ENCODE measurements at places on chromosomes 1 and 21.

DNA sequence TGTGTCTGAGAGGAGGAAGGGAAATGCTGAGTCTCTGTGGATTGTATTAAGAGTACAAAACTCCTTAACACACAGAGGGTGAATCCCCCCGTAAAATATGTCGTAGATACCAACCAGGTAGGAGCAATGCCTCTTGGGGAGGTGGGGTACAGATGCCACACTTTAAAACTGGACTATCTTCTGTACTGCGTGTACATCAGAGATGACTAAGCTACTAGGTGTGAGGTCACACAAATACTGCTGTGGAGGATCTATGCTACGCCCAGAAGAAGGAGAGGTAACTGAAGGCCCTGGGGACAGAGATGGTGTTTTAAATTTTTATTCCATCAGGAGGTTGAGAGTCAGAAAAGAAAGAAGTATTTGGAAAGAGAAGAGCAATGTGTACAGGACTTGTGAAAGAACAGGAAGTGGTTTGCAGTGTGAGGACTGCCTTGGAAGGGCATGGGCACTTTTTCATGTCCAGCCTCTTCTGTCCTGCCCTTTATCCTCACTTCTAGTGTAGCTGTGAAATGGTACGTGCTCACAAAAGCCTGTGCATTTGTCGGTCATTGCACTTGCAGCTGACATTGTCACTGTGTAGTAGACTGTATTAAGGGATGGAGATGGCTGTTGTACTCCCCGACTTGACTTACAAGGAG lies 287.8 kb upstream of the CHRM3 start:
- no peak for DNase-seq

DNA sequence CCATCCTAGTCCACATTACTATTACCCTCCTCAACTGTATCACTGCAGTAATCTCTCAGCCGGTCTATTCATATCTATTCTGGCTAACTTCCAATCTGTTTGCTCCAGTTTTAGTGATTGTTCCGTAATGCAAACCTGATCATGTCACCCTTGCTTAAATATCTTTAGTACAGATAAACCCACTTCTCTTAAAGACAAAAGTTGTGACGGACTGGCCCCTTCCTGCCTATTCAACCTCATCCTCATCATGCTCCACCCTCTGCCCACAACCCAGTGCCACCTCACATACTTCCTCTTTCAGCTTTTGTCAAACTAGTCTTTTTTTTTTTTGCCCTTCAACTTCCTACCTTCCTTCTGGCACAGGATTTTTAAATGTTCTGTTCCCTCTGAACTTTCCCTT lies 2.8 kb upstream of the C1orf162 start:
- no peak for DNase-seq

DNA sequence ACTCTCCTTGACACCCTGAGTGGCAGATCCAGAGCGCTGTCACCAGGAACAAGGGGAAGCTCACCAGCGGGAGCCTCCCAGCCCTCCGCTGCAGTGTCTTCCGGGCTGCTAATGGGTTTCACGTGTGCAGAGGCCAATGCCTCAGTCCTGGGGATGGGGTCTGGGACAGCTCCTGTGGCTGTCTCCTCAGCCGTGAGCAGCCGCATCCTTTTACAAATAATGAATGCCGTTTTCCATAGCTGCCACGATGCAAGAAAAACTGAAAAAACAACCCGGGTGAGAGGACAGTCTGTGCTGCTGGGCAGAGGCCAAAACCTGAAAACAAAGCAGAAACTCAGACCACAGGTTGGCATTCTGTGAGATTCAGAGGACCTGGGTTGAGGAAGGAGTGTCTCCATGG lies 212.2 kb upstream of the RAB4A start:
- peak; percentile 34 for DNase-seq

- DNase-seq, result peak; percentile 17
These were observed 7.5 kb downstream of the SHISA4 start for GRCh38 chr1:201895913-201896807.

GRCh38 chr1:58850636-58851035 lies 66.8 kb upstream of the JUN start:
- DNase-seq, result no peak

- no peak for DNase-seq
These were observed 39.0 kb downstream of the MRPL37 start for GRCh38 chr1:54239035-54239383.

GRCh38 chr1:77900687-77901293 lies 12.4 kb downstream of the NEXN start:
- DNase-seq, result no peak

DNA sequence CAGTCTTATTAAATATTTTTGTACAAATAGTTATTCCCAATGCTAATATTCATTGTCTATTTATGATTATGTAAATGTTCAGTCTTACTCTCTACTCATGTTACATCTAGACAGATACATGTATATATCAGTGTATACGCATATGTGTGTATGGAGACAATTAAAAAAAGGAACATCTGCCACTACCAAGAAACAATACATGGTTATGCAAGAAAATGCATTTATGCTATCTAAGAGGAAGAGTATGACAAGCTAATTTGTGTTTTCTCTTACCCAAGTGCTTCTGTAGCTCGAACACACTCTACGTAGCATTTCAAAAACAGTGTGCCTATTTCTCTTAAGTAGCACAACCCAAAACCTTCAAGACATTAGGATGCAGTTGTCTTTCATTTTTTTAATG lies 6.1 kb upstream of the RLF start:
- DNase-seq, result no peak

- DNase-seq, result no peak
These were observed 86.6 kb downstream of the PTBP2 start for GRCh38 chr1:96808191-96808590.

- DNase-seq, result no peak
These were observed 151.6 kb downstream of the KCNJ6 start for GRCh38 chr21:37764691-37765090.

DNA sequence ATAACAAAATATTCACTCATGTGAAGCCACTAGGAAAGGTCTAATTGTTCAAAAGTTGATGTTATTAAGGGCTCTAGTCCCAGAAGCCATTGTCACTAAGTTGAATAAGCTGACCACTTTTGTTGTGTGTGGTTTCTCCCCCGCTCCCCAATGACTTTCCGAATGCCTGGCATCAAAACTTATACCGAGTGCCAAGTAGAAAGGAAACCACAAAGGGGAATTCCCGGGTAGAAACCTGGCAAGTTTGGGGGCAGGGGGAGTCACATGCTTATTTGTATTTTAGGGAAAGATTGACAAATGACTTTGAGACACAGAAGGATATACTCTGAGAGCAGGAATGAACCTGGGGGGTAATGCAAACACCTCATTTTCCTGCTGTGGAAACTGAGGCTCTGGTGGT lies 154.1 kb downstream of the TGFBR3 start:
- no peak for DNase-seq

DNA sequence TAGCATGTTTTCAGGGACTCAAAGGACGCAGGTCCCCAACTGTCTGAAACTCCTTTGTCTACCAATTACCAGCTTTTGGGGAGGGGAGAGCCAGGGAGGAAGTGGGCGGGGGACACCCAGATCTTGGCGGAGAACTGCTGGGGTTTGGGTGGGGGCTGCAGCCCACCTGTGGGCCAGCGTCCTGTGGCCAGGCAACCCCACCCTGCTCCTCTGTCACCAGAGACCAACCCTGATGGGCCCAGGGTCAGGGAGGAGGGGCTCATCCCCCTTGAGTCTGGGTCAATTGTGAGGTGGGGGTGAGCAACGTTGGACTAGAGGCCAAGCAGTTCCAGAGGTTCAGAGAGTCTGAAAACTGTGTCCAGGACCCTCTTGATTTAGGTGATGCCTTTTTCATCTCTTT lies 96.1 kb upstream of the TARDBP start:
- no peak for DNase-seq

DNA sequence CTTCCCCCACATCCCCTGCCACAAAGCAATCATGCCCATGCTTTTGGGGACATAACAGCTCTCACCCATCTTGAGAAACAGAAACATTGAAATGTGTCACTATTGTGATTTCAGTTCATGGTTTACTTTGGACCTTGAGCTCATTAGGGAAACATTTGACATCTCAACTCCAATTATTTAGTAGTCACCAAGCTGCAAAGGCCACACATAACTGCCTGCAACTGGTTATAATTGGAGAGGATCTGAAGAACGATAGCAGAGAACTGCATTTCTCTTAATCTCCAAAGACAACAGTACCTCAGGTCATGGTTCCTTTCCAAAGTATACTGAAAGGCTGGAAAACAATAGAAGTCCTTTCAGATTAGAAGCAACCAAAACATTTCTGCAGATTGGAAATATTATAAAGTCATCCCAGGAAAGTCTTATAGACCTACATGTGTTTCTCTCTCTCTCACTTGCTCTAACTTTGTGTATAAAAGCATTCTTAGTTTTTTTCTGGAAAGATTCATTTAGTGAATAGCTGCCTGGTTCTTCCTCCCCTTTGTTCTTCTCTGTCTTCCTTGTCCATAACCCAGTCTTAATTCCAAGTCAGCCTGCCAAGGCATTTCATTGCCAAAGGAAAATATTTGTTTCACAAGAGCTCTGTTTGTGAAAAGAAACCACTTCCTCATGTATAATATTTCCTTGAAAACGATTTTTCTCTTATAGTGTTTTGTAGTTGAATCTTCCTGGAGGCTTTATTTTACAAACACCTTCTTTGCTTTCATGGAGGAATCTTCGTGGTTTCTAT lies 426.8 kb downstream of the ADGRL2 start:
- no peak for DNase-seq

- DNase-seq, result no peak
These were observed 4.1 kb upstream of the NBL1 start for GRCh38 chr1:19639999-19640362.

DNA sequence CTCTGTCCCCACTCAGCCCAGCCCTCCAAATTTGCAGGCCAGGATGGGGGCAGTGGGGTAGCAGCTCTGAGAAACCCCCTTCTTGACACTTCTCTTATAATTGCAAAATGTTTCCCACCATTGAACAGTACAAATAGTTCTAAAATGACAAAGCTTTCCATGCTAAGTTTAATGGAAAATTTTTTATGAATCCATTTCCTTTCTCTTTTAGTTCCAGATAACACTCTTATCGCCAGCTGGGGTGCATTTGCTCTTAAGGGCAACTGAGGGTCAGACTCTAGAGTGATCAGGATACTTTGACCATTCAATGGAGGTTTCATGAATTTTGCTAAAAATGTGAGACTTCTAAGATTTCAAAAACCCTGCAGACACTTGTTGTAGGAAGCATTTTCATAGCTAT lies 29.9 kb downstream of the PIK3C2B start:
- DNase-seq, result no peak

- no peak for DNase-seq
These were observed 96.8 kb upstream of the USP24 start for GRCh38 chr1:55311979-55312378.

DNA sequence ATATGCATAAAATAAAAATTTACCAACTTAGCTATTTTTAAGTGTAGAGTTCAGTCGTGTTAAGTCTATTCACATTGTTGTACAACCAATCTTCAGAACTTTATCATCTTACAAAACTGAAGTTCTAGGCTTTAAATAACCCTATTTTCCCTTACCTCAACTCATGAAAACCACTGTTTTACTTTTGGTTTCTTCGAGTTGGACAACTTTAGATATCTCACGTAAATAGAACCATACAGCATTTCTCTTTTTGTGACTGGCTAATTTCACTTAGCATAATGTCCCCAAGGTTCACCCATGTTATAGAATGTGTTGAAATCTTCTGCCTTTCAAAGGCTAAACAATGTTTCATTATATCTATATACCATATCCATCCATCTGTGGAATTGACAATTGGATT lies 819.0 kb upstream of the ADGRL4 start:
- no peak for DNase-seq

DNA sequence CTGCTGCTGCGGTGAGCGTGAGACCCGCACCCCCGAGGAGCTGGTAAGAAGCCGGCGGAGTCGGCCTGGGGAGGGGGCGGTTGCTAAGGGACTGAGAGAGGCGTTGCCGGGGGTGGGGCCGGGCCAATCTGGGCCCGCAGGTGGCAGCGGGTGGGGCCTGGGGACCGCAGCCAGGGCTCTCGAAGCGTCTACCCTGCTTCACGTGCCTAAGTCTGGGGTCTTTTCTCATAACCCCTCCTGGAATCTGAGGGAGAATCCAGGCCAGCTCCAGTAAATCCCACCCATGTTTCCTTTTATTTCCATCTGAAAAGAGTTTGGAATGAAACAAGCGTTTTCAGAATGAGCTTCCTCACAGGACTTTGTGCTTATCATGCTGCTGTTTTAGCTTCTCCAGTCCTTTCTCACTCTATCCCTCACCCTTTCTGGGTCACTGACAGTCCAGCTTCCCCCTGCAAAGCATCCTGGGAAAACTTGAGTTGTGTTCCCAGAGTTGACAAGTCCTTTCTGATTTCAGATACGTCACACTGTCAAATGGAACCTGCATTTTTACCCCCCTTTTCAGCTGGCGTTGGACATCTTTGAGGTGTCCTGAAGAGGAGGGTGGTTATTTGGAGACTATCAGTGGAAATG lies 431 bp downstream of the CLCN6 start:
- no peak for DNase-seq

DNA sequence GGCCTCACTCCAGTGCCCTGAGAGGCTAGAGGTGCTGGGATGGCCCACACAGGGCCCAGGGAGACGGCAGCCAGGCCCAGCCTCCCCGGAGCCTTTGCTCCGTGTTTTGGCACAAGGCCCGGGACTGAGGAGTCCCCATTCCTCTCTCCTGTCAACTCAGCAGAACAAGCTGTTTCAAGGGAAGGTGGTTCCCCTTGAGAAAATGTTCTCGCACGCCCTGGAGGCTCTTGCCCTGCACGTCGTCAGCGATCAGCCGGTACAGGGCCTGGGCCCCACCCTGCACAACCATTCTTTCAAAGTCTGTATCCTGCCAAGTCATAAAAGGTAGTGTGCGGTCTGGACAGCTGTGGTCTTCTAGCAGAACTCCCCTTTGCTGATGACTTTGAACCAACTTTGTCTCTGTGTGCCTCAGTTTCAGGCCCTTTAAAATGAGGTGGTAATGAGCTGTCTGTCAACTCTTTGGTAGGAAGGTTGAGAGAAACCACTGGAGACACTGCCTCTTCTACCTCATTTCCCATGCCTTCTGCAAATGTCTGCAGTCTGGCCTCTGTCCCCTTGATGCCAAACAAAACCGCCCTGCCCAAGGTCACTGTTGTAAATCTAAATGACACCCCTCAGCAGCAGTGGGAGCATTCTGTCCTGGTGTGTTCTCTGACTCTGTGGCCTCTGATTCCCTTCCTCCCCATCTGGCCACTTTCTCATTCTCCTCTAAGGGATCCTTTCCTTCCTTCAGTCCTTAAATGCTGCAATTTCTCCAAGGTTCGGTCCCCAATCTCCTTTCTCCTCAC lies 138.6 kb upstream of the JUN start:
- DNase-seq, result no peak

GRCh38 chr21:37248298-37248697 lies 18.8 kb downstream of the VPS26C start:
- no peak for DNase-seq

- DNase-seq, result no peak
These were observed 134.2 kb upstream of the TNFSF4 start for GRCh38 chr1:173341307-173341706.

DNA sequence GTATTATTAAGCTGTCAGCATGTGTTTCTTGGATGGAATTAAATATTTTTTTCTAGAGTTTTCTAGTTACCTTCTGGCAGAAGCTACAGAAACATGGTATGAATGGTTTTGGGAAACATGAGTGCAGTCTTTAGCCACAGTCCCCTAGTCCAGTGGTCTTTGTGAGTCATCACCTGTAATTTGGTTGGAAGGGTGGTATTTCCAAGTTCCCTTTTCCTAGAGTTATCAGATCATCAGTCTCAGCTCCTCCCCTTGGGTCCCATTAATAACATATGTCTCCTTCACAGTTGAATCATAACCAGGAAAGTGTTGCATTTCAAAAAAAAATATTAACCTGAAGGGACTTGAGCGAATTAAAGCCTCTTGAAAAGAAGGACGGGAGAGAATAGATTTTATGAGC lies 27.0 kb downstream of the ELAVL4 start:
- DNase-seq, result no peak

GRCh38 chr1:200302192-200302920 lies 107.5 kb downstream of the ZNF281 start:
- no peak for DNase-seq

All from cerebellar nuclear complex (tissue), 1 donor.